SK-N-SH (cell line): ENCODE measurements at places on chromosomes 5 and 9. TPM values are rescaled to one million over a fixed set of nuclear protein-coding genes. Genes with fewer than 3 reads are reported as not detected.

DNA sequence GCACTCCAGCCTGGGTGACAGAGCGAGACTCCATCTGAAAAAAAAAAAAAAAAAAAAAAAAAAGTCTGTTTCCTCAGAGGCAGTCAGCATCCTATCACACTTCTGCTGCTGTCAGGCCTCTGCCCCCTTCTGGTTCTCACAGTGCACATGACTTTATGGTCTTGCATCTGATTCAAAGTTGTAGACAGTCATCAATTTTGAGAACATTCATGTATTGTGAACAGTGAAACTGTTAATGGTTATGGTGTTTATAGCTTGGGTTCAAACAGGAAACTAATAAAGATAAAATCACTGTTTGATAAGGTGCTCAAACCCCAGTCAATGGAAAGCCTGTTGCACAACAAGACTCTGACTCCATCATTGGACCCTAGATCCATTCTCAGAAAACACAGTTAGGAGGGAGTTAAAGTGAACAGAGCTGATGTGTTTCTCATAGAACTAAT lies 61.4 kb downstream of the FOXD1 start:
- DNase-seq: no peak

DNA sequence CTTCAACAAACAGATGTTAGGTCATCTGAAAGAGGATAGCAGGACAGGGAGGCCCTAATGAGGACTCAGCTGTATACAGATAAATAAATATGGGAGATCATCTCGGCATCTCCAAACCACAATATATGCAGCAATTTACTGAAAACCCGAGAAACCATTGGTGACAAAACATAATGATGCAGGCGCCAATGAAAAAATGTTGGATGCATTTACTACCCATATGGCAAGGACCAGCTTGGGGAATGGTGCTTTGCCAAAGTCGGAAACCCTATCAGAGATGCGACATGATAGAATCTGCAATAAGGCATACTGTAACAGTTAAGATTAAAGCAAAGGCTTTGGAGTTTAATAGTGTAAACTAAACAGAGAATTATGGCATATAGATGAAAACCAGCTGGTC lies 92.0 kb downstream of the SNCAIP start:
- no peak for DNase-seq

DNA sequence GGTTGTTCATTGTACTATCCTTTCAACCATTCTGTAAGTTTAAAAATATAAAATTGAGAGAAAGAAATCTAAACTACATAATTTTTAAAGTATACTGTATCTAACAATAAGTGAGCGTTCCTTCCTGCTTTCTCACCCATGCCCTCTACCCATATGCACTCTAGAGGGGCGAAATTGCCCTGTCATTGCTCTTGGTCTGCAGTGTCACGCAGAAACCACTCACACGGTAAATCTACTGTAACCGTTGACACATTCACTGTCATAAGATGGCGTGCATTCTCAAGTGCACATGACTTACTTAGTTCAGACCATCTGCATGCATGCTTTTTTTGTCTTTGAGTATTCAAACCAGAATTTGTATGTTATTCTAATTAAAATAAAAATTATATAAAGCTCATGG lies 55.7 kb upstream of the NIPBL start:
- DNase-seq: no peak

GLRA1 gene
- not detected in 2 replicates for polyA plus RNA-seq

GRCh38 chr9:137417161-137418021 lies 5.6 kb downstream of the EXD3 start:
- no peak for DNase-seq

SVEP1 gene
- polyA plus RNA-seq: 0.10 and 0.11 TPM in 2 replicates

EIF4EBP3 gene
- polyA plus RNA-seq: 1.1 and 1.2 TPM in 2 replicates

PCDHGA11 gene
- 0.18 and 0.23 TPM in 2 replicates for polyA plus RNA-seq

DNA sequence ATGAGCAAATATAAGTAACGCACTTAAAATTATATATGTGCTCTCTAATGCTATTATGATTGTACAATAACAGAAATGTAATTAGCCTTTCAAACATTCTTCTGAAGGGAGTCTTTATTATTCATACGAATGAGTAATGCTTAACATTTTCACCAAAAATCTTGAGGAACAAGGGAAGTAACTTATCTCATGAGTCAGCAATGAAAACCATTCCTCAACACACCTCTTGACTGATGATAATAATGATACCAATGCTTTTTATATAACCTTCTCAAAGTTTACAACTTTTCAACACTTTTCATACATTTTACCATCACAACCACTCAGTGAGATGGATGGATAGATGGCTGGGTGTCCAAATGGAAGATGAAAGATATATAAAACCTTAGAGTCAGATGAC lies 369.3 kb downstream of the BNC2 start:
- no peak for DNase-seq

GARNL3 gene
- 9.1 and 10.4 TPM in 2 replicates for polyA plus RNA-seq

DNA sequence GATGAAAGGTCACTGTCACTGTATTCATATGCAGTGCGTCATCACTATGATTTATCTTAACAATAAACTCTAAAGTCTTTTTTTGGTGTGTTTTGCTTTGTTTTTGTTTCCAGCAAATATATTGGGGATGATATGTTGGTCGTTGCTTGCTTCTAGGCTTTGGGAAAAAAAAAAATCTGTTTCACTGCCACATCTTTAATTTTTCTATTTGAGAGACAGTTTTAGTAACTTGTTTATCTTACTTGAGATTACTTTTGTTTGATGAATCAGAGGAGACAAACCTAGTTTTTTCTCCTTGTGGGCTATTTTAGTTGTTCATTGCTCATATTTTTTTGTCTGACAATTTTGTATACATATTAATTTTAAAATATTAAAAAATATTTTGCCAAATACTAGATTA lies 19.4 kb downstream of the CWC27 start:
- DNase-seq: no peak

- no peak for DNase-seq
Observed at GRCh38 chr5:170484459-170484831, 19.4 kb upstream of the KCNIP1 start.

OLFML2A gene
- 4.8 and 7.7 TPM in 2 replicates for polyA plus RNA-seq

RNF183 gene
- not detected in 2 replicates for polyA plus RNA-seq

DNA sequence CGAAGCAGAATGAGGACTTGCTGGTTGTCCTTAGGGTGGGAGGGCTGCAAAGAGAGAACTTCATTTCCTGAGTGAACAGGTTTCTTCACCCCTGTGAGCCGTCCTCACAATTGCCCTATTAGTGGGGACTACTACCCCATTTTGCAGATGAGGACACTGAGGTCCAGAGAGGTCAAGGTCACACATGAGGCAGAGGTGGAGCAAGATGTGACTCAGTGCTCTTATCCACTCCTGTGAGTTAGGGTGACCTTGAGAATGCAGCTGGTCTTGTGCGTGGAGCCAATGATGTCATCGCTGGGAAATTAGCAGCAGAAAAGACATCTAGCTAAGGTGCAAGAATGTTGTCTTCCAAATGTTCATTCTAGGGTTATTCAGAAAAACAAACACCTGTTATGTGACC lies 26.9 kb downstream of the GPRIN1 start:
- no peak for DNase-seq

ANKRD20A1 gene
- not detected in 2 replicates for polyA plus RNA-seq

DNA sequence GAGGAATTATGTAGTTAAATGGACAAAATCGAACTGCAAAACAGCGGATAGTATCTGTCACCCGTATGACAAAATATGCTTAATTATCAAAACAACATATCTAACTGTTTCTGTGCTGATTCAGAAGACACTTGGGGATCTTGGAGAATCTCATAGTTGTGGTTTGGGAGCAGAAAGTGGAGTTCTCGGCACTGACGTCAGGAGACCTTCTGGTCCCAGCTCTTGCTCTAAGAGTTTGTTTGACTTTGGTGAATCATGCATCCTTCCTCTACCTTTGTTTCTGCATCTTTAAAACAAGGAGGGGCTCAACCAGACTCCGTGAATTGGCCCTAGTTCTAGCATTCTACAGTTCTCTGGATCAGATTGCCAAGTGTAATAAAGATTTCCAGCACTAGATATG lies 37.0 kb upstream of the TAF1L start:
- DNase-seq: no peak

ACOT12 gene
- 0.07 and 0.19 TPM in 2 replicates for polyA plus RNA-seq

DNA sequence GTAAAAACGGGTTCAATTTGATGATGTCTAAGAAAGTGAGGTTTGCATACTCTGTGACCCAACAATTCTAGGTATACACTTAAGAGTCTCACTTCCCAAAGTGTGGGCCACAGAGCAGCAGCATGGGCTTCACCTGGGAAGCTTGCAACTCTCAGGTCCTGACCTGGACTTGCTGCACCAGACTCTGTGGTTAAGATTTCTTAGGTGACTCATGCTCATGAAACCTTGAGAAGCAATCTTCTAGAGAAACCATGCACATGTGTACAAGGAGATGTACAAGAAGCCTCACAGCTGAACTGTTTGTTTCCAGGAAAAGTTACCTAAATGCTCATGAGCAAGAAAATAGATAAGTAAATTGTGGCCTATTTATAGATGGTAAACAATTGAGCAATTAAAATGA lies 30.0 kb downstream of the DNAJC21 start:
- no peak for DNase-seq

RGP1 gene
- polyA plus RNA-seq: 16.1 and 18.6 TPM in 2 replicates

DNA sequence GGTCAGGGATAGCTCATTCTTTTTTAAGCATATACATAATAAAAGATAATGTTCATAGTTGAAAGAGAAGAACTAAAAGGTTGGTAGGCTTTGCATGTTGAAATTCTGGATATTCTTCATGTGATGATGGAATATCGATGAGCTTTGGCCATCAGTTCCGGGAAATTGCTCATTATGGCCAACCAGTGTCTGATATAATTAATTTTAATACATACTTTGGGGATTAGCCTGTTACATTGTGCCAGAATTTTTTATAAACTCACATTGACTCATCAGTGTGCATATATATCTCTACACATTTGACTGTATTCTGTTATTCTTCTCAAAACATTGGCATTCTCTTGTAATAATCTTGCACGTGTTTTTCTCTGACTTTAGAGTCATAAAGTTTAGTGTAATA lies 84.3 kb downstream of the NNT start:
- DNase-seq: no peak

TOR4A gene
- polyA plus RNA-seq: 0.81 and 0.99 TPM in 2 replicates

SPAG8 gene
- 1.5 and 2.8 TPM in 2 replicates for polyA plus RNA-seq

ATP6V1G1 gene
- polyA plus RNA-seq: 119 and 143 TPM in 2 replicates

GRCh38 chr9:6237267-6237666 lies 21.7 kb downstream of the IL33 start:
- DNase-seq: no peak

DNA sequence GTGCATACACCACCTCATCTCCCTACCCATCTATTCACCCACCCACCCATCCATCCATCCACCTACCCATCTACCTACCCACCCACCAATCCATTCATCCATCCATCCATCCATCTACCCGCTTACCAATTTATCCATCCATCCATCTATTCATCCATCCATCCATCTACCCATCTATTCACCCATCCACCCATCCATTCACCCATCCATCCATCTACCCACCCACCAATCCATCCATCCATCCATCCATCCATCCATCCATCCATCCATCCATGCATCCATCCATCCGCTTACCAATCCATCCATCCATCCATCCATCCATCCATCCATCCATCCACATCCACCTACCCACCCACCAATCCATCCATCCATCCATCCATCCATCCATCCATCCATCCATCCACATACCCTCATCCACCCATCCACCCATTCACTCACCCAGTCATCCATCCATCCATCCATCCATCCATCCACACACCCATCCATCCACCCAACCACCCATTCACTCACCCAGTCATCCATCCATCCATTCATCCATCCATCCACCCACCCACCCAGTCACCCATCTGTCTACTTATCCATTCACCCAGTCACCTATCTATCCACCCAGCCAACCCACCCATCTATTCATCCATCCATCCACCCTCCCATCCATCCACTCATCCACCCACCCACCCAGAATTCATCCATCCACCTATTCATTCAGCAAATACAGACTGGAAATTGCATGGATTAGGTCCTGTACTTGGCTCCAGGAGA lies 125.6 kb downstream of the RXRA start:
- DNase-seq: no peak
